ENCODE measurements at places on chromosomes 16 and 17.
A peak's percentile ranks its signal among the peaks of the same experiment; 100 is the strongest.

DNA sequence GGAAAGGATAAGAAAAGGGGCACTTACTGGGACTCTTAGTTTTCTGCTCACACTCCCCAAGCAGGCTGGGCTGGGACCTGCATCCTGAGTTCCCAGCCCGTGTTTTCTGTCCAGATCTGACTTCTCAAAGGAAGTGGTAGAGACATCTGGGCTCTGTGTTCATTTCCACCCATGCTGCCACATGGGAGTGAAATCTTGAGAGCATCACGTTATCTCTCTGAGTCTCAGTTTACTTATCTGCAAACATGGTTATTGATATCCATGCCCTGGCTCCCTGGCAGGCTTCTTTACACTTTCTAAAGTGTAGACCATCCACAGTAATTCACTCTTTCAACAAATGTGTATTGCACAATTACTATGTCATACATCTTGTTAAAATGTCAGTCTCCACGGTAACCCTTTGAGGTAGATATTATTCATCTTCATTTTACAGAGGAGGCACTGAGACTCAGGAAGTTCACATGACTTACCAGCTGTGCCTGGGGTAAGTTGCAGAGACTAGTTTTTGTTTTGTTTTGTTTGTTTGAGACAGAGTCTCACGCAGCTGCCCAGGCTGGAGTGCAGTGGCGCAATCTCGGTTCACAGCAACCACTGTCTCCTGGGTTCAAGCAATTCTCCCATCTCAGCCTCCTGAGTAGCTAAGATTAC is 3.4 kb downstream of the ZNF688 start:
- peak; percentile 39 for DNase-seq

- no peak for DNase-seq
Measured at GRCh38 chr16:88328313-88328980, 54.3 kb upstream of the ZNF469 start.

DNA sequence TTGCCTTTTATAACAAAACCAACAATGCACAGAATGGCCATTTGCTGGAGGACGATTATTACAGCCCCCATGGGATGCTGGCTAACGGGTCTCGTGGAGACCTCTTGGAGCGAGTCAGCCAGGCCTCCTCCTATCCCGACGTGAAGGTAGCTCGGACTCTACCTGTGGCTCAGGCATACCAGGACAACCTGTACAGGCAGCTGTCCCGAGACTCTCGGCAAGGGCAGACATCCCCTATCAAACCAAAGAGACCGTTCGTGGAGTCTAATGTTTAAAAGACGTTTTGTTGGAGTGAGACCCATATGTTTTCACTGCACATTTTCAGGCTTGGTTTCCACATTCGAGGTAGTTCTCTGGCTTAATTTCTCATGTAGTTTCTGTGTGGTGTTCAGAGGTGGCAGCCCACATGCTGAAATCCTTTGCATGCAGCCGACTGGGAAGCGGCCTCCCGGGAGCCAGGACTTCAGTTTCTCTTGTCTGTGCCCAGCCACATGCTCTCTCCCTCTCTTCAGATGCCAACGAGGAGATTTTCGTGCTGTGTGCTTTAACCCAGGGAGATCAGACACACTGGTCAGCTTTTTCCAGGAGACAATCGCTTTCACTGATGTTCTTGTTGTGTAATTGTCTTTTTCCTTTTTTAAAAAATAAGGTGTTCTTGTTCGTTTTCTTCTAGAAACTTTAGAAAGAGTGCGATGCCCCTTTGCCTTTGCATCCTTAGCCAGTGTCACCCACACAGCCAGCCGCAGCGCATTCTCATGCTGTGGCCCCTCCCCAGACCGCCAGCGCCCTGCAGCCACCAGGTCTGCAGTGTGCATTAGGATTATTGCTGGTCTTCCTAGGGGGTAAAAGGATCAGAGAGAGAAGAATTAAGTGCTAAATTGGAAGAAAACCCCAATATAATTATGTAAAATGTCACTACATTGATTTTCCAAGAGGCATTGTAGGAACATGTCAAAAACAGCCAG is 24.1 kb downstream of the CYB561 start:
- no peak for DNase-seq

- no peak for DNase-seq
Measured at GRCh38 chr17:43986225-43986981, 18.0 kb upstream of the NAGS start.

- no peak for DNase-seq
Measured at GRCh38 chr16:927406-927805, 43.4 kb downstream of the LMF1 start.

- DNase-seq = peak; percentile 39
Measured at GRCh38 chr16:77584205-77584859, 138.0 kb upstream of the NUDT7 start.

GRCh38 chr16:49528060-49528865 is 154.7 kb downstream of the C16orf78 start:
- no peak for DNase-seq

- no peak for DNase-seq
Measured at GRCh38 chr16:30977502-30977901, 7.5 kb upstream of the HSD3B7 start.

All from Caki2 (cell line).